ENCODE measurements at places on chromosomes 5 and 9.

DNA sequence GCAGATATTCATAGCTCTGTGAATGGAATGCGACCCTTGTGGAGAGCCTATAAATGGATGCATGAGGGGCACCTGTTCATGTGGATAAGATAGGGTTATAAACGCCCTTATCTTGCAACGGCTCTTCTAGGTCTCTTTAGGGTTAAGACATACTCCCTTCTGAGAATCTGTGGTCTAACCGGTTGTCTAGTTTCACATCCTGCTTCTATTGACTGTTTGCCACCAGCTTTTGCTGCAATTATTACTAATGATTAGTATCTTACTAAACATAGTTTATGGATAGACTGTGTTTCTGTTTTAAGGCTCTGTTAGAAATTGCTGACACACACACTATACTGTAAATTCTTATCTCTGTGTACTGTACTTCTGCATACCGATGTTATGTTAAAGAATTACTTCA is 198.9 kb upstream of the CYLC2 start:
- no peak for DNase-seq

- DNase-seq, result no peak
Measured at GRCh38 chr5:173885475-173886010, 2.6 kb upstream of the CPEB4 start.

- DNase-seq, result no peak
Measured at GRCh38 chr9:122197882-122198281, 30.9 kb downstream of the LHX6 start.

DNA sequence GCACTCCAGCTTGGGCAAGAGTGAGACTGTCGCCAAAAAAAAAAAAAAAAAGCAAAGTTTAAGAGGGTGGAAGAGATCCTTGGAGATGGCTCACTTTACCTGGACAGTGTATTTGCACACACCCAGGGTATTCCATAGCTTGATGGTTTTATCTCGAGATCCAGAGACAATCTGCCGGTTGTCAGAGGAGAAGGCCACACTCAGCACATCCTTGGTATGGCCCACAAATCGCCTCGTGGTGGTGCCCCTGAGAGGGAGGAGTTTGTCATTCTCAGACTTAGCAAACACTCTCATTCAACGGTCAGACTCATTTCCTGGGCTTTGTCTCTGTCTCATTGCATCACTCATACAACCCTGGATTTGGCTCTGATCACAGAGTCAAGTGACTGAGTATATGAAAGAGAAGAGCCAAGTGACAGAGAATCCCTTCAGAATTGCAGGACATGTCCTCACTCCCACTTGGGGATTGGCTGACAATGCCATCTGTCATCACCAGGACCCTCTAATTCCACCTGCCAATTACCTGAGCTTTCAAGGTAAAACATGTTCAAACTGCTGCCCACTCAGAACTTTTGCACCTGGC is 2.2 kb downstream of the RACK1 start:
- no peak for DNase-seq

DNA sequence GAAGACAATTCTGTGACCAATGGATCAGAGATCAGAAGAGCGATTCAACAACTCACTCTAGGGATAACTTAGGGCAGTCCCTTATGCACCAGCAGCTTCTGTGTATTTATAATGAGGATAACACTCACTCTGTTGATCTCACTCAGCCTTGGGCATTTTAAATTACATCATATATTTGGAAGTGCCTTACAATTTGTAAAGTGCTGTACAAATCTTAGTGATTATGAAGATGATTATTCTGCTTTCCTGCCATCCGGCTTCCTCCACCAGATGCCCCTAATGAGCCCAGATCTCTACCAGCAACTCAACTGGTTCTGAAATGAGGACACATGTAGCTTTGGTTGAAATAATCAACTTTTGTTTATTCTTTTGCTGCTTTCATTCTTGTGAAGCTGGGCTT is 105.3 kb downstream of the PCSK1 start:
- no peak for DNase-seq

- DNase-seq, result no peak
Measured at GRCh38 chr5:152058267-152058666, 133.6 kb upstream of the GLRA1 start.

GRCh38 chr5:61704289-61704688 is 372.2 kb downstream of the ZSWIM6 start:
- DNase-seq, result no peak

DNA sequence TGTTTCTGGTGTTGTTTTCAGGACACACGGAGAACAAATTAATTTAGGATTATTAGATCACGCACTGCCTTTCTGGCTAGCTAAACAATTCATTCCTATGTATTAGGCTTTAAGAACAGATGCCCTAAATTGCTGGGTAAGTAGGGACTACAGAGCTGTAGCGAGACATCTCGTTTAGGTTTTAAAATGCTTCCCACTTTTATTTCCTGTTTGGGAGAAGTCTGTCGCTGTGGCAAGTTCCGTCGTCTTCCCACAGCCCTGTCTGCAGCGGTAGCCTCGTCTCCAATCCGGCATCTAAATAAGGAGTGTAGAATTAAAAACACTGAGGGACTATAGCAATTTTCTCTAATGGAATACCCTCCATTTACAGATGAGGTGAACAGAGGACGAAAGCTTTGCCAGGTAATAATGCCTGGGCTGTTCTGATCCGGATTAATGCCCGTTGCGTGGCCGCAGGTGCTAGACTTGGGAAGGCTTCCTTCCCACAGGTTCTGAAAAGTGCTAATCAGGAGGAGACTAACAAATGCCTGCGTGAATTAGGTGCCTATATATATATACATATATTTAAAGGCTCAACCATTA is 1.3 kb upstream of the TRIM36 start:
- no peak for DNase-seq

GRCh38 chr9:20240498-20240897 is 381.8 kb downstream of the MLLT3 start:
- DNase-seq, result no peak

DNA sequence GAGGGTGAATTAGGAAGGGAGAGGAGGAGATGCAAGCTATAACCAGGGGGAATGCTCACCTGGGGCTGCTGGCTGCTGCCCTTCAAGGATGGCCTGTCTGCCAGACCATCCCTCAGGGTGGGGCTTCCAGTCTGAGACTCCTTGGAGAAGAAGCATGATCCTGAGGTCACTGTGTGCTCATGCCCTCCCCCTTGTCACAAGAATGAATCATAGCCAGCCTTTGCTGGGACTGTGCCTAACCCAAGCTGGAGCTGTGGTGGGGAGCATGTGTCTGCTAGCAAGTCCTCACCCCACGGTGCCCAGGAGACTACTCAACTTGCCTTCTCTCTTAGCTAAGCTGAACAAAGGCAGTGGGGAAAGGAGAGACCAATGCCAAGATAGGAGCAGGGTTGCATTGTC is 463.6 kb downstream of the SPOCK1 start:
- DNase-seq, result no peak

GRCh38 chr9:14908295-14909180 is 1.7 kb downstream of the FREM1 start:
- no peak for DNase-seq

- no peak for DNase-seq
Measured at GRCh38 chr9:110261632-110262031, 5.3 kb upstream of the TXN start.

DNA sequence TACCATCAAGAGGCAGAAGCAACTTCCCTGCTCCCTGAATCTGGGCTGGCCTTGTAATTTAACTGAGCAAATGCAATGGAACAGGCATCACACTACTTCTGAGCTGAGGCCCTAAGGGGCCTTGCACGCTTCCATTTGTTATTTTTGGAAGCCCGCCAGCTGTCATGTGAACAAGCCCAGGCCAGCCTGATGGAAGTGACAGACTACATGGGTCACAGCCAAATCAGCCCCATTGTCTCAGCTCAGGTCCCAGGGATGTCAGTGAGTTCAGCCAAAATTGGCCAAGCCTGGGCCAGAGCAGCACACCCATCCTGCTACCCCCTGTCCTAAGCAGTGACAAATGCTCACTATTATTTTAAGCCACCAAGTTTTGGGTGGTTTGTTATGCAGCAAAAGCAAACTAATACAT is 72.8 kb downstream of the PRRT1B start:
- no peak for DNase-seq

DNA sequence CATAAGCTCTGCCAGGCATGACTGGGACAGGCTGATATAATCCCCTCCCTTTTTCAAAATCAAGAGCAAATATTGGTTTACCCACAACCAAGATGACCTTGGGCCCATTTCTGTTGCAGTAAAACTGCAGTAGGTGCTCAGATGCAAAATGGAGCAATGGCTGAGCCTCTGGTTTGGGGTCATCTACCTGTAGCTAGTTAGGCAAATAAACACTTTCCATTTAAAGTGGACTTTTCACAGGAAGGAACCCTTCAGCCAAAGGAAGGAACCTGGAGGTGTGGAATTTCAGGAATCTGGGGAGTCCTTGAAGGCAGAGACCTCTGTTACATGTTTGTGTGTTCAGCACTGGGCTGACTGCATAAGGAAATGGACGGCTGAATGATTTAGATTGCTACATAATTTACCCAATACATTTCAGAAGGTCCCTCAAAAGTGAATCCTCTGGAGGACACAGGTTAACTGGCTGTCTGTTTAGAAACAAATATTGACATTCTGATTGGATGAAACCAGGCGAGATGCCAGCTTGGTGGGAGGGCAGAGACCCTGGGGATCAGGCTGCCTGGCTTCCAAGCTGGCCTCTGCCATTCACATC is 170.1 kb upstream of the ZNF618 start:
- no peak for DNase-seq

- no peak for DNase-seq
Measured at GRCh38 chr5:66324357-66324756, 180.3 kb downstream of the SREK1 start.

- DNase-seq, result no peak
Measured at GRCh38 chr9:16197578-16198370, 644.9 kb downstream of the CCDC171 start.

DNA sequence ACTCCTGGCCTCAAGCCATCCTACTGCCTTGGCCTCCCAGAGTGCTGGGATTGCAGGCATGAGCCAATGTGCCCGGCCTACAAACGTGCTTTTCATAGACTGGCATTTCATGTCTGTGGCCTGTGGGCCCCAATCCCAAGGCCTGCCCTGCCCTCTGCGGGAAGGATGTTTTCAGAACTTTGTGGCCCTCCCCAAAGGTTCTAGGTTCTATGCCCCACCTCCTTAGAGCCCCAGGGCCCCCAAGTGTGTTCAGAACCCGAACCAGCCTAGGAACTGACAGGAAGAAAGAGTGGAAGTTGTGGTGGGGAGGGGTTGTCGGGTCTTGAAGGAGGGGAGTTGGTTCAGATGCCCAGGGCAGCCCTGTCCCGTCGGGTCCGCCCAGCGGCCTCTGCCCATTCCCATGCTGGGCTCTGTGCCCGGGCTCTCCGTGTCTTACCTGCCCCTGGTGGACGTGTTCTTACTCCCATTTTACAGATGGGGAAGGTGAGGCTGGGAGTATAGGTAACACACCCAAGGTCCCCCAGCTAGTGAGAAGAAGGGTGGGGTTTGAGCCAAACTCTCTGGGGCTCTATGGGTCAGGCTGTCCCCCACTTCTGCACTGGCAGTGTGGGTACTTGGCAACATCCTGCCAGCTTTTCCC is 175.8 kb upstream of the IER5L start:
- no peak for DNase-seq

GRCh38 chr9:15142878-15143534 is 164.0 kb downstream of the TTC39B start:
- DNase-seq, result peak; percentile 7

DNA sequence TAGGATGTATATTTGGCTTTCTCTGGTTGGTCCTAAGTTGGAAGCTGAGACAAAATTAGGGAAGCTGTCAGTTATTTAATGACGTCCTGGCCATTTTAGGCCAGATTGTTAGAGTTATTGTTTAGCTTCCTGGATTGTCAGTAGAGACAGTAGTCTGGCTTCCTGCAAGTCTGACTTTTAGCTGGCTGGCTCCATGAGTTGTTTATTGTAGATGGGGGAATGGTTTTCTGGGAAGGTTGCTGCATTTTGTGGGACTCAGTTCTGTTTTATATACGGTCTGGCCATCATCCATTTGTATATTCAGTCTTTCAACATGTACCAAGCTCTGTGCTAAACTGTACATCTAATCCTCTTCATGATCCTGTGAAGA is 68.3 kb downstream of the SGCD start:
- DNase-seq, result no peak

- no peak for DNase-seq
Measured at GRCh38 chr5:61896811-61897210, 409.2 kb upstream of the KIF2A start.

GRCh38 chr5:71757590-71758543 is 38.8 kb downstream of the CARTPT start:
- DNase-seq, result no peak

DNA sequence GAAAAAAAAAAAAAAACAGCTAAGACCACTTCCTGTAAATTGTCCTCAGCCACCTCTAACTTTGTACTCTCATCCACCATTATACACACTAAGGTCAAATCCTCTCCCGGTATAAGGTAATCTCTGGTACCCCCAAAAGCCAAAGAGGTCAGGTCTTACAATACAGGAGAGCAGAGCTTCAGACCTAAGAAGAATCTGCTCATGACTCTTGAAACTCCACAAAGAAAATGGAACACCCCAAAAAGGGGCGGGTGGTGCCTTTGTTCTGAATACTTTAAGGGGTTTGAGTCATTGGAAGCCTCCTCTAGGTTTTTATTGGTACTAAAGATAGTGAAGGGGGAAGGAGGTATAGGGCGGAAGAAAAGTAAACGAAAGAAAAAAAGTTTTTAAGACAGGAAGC is 69.8 kb downstream of the COL15A1 start:
- no peak for DNase-seq

DNA sequence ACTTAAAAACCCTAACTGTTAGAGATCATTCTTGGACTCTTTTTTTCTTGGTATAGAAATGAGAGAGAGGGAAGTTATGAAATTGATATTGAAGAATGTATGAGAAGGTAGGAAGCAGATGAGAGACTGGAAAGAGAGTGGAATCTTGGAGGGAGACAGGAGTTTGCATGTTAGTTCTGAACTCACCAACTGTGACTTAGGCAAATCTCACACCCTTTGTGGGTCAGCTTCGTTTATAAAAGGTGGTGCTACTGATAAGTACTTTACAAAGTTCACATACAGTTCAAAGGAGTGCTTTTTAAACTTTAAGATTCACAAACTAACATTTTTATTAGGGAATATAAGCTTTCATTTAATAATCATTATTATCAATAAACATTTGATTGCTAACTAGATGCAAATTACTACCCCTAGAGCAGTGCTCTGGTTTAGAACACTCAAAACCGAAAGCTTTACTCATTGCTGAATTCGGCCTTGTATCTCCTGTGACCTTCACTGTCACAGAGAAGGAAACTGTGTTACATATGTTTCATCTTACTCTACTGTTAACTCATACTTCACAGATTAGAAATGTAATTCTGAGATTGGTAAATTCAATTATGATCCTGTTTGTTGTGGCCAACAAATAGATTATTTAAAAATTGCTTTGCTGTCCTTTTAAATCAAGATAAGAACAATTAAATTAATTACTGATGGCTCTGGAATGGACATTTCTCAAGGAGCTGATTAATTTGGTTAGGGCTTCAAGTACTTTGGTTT is 143.2 kb downstream of the RMI1 start:
- no peak for DNase-seq

GRCh38 chr5:147410496-147411358 is 99.1 kb downstream of the DPYSL3 start:
- no peak for DNase-seq

GRCh38 chr9:20507431-20507830 is 114.9 kb downstream of the MLLT3 start:
- DNase-seq, result no peak
